ENCODE measurements at places on chromosomes 11 and 22. TPM values are rescaled to one million over a fixed set of nuclear protein-coding genes. Genes with fewer than 3 reads are reported as not detected.

Gene MRGPRE
- total RNA-seq: 0.17 TPM

Gene IGSF9B
- total RNA-seq: 0.26 TPM

Gene LRRC74B
- total RNA-seq: not detected

Gene APLP2
- 415 TPM for total RNA-seq
